ENCODE measurements at places on chromosomes 5 and 9.

DNA sequence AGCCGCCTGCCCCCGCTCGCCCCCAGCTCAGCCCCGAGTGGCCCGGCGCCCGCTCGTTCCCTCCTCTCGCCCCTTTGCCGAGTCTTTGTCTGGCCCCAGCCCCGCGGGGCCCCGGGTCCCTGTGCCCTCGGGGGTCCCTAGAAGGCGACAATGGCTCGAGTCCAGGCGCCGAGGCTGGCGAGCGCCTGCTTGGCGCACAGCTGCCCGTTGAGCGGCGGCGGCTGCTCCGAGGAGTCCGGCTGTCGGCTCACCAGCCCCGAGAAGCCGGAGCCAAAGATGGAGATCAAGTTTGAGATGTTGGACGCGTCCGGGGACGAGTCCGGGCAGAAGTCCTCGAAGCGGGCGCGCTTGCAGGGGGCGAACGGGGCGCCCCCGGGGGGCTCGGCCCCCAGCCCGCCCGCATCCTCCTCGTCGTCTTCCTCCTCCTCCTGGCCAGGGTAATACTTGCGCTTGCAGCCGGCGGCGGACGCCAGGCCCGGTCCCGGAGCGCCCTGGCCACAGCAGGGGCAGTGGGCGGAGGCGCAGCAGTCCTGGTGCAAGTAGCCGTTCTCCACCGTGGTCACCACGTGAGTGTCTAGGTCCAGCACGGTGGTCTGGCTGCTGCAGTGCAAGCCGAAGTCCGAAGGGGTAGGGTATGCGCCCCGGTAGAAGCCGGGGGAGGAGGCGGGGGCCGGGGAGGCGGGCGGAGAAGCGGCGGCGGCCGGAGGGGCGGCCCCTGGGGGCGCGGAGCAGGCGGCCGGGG lies 1.2 kb downstream of the IER5L start:
- DNase-seq = no peak

- no peak for DNase-seq
Measured at GRCh38 chr5:158410976-158411375, 552.0 kb upstream of the CLINT1 start.

DNA sequence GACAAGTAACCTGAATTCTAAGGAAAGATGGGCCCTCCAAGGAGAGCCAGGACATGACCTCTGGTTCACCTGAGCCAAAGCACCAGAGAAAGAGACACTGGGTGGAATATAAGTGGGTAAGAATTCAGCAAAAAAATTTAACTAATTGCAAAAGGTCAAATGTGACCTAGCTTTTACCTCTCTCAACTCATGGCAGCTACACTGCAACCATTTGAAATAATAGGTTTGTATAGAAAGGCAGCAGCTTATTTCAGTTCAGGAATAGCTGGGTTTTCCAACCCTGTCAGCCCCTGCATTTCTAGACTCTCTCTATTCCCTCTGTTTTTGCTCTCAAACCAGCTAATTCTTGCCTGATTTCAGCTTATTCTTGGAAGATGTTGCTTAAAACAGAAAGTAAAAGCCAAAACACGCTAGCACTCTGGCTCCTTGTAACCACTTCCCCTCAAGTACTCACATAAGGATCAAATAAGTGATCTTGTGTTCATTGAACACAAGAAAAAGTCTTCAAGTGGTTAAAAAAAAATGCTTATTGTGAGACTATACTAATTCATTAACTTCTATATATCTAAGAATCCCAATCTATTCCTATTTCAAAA lies 101.1 kb upstream of the NR4A3 start:
- peak; percentile 56 for DNase-seq

DNA sequence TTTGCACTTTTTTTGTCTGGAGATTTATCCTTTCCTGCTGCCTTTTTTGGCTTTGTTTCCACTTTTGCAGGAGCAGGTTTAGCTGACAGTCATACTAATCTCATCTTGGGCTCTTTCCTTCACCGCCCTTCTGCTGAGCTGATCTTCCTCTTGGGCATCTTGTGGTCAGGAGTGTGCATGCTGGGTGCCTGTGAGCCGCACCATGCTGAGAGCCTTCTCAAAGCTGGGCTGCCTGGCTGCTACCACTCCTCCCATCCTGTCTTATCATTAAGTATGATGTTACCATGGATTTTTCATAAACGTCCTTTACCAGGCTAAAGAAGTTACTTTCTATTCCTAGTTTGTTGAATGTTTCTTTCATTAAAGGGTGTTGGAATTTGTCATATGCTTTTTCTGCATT lies 49.5 kb upstream of the MCCC2 start:
- no peak for DNase-seq

- no peak for DNase-seq
Measured at GRCh38 chr5:178474562-178475184, 115.5 kb downstream of the COL23A1 start.

DNA sequence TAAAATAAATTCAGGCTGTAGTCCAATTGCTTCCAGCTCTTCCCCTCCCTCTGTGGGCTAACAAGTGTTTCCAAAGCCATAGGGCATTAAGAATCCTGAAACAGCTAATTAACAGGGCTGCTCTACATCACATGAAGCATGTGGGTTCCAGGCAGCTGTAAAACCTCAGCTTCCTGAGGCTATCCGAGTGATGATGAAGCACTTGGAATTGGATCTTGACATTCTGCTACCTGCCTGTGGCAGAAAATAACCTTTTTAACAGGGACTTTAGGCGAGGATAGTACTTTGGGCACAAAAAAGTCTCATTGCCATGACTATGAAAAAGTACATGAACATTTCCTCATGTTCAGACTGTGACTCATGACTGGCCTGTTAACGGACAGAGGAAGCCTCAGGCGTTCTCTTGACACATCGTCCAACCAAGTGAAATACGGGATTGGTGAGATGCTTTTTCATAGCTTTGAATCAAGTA lies 107.2 kb downstream of the PDE4D start:
- peak; percentile 36 for DNase-seq

GRCh38 chr5:55363856-55364255 lies 56.1 kb downstream of the MTREX start:
- no peak for DNase-seq

DNA sequence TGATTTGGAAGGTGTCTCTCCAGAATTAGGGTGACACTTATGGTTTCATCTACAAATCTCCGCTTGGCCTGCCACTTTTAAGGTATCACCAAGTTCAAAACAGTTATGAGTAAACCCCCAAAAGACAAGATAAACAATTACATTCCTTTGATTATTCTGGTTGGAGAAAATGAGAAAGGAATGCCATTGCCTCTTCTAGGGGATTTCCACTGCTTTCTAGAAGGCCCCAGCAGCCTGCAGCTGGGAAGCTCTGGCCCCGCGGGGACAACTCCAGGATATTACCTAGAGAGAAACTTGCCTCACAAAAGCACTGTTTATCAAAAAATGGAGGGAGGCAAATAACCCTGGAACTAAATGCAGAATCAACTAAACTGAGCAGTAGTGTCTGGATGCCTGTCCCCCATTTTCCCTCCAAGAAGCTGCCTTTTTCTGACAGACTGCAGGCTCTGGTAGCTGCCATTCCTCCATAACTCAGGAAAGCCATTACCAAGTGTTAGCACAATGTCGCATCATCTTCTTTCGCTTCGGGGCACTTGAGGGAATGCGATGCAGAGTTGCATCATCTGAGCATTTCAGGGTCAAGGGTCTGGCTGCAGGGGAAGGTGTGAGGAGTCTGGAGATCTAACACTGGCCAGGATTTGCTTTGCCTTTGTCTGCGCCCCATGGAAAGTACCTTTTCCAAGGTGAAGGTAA lies 71.5 kb upstream of the PLPP6 start:
- no peak for DNase-seq

DNA sequence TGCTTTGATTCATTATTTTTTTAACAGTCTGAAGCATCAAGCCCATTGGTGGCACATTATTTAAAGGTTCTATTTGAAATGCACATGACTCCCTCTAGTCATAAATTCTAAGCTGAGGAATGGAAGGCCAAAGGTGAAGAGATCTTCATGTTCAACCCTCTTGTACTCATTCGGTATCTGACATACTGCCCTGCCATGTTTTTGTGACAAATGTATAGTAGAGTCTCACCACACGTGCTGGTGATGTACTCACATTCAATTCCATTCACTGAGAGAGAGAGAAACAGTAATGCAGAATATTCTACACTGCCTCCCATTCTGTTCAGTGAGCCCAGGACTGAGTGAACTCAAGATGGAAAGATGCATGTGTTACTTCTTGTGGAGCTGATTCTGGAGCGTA lies 98.3 kb downstream of the GDA start:
- DNase-seq = no peak

DNA sequence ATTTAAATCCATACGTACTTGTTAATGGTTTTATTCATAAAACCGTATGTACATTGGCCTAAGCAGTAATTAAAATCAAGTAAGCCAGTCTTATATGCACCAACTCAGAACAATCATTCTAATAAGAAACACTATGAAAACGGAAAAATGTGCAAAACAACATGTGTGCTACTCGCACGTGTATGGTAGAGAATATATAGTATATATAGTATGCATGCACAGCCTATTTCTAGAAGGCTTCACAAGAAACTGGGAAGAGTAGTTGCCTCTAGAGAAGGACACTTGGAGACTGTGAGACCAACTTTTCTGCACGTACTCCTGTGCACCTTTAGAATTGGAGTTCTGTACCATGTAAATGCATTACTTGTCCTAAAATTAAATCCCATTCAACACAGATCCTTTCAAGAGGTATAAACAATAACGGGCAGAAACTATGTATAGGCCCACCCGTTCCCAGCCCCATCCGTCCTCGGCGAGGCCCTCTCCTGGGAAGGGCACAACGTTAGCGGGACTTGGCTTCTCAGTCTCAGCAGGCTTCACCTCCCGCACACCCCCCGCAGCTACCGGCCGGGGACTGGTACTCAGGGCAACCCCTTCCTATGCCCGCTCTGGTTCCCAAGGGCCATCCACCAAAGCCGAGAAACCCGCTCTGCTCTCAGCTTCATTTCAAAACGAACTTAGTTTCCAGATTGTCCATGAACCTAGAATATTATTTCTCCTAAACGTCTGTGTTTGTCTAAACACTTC lies 2.0 kb downstream of the CDC14B start:
- DNase-seq = no peak

GRCh38 chr5:180950291-180950949 lies 38.2 kb upstream of the BTNL3 start:
- no peak for DNase-seq

DNA sequence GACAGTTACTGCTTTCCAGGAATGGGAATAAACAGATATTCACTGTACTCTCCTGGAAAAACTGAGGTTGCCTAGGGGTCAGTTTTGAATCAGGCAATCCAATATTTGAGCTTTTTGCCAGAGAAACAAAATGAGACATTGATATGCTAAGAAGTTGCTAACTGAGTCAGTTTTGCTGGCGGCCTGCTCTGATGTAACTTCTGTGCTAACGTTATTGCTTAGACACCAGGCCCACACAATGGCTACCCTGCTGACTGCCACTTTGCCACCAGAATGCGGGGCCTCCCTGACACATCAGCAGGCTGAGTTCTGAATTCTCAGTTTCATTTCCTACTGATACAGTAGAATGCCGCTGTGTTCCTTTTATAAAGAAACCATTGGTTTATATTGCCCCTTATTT lies 18.2 kb upstream of the ZNF618 start:
- DNase-seq = peak; percentile 88

DNA sequence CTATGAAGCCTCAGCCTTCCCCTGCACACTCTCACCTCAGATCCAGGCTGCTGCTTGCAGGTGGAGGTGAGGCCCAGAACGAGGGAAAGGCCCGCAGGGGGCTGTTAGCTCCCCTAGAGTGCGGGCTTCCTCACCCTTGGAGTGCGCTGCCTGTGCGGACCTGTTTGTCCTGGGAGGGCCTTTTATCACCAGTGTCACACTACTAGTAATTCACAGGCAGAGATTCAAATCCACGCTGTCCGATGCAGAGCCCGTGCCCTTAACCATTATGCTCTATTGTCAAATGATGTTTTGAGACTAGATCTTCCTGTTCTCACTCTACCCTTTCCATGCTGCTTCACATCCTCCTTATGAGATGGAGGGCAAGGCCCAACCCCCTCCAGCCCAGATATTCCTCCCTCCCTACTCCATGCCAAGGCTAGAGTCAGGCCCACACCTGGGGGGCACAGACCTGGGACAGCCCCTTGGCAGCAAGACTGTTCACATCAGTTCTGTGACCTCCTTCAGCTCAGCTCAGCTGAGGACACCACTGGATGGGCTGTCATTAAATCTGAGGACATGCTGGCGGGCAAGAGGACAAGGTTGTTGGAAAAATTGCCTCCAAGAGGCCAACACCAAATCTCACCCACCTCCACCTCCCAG lies 112.8 kb upstream of the SPOCK1 start:
- no peak for DNase-seq

DNA sequence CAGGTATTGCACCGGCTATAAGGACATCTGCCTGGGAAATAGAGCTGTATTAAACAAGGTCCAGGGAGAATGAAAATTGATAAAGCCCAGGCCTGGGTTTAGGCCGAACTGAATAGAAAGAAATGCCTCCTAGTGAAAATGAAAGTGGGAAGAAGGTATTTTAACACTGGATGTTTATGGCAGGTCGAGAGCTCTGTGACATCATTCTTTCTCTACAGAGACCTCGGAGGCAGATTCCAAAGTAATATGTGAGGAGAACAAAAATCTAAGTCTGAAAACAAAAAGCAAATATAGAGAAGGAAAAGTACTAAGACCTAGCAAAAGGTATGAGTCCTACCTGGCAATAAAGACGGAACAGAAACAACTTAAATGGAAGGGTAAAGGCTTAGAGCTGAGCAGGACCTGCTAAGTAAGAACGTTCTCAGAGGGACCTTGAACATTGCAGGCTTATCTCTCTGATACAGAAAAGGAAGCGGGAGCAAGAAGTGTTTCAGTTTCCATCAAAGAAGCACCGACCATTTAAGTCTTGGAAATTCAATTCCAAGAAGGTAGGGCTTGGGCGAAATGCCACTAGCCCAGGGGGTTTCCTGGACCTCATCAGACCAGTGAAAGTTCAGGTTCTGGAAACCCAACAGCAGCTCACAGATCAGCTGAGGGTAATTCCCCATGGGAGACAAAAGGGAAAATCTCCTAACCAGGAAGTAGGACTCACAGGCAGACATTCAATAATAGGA lies 80.0 kb downstream of the SUSD1 start:
- DNase-seq = peak; percentile 77

- no peak for DNase-seq
Measured at GRCh38 chr9:71210326-71210725, 88.9 kb upstream of the TRPM3 start.

GRCh38 chr5:119019501-119019900 lies 31.2 kb upstream of the DTWD2 start:
- DNase-seq = peak; percentile 82

GRCh38 chr5:160462167-160462566 lies 40.5 kb downstream of the PTTG1 start:
- DNase-seq = peak; percentile 83

GRCh38 chr5:149860801-149861322 lies 83.7 kb downstream of the PDE6A start:
- no peak for DNase-seq

GRCh38 chr5:80990971-80991370 lies 30.8 kb downstream of the RASGRF2 start:
- DNase-seq = no peak

DNA sequence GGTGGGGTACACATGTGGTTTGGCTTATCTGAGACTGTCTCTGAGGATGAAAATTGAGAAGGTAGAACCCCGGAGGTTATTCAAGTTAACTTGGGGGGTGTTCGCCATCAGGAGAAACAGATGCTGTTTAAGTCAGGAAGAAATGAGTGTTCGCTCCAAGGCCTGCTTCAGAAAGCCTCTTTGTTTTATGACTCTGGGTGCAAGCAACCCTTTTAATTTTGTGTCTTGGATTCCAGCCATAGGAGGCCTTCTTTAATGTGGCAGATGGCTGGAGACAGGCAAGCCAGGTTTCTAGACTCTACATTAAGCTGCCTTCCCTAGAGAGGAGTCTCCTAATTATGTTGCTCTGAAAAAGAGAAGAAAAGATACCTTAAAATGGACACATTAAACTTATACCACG lies 4.2 kb upstream of the SMAD5 start:
- DNase-seq = no peak

GRCh38 chr5:123722451-123722850 lies 210.5 kb downstream of the CSNK1G3 start:
- no peak for DNase-seq
